GOT3 (cell line): ENCODE measurements at places on chromosomes 12 and 14.

- no peak for DNase-seq
Observed at GRCh38 chr12:49330032-49330619, 6.9 kb downstream of the C1QL4 start.

- DNase-seq: no peak
Observed at GRCh38 chr12:91140026-91140931, 29.0 kb upstream of the LUM start.

GRCh38 chr12:130288691-130289090 lies 49.0 kb upstream of the PIWIL1 start:
- DNase-seq: no peak

- no peak for DNase-seq
Observed at GRCh38 chr14:71632440-71632946, 299.7 kb upstream of the RGS6 start.

GRCh38 chr14:67447033-67447381 lies 35.0 kb upstream of the PLEK2 start:
- DNase-seq: no peak

DNA sequence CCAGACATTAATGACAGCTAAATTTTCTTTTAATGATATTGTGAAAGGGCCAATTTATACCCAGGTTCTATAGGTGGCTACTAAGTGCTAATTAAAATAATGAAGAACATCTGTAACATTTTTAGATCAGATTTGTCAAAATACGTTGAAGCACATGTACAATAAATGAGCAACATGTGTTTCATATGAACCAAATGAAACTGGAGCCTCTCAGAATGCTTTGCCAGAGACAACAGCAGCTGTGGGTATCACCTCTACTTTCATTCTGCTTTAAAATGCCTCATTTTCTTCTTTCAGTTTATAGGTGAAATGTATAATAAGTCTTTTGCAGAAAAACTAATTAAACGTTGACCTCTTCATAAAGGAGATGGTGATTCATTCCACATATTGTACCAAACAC lies 26.1 kb upstream of the MYF6 start:
- no peak for DNase-seq

- DNase-seq: no peak
Observed at GRCh38 chr12:2879853-2880252, 2.8 kb downstream of the RHNO1 start.

- no peak for DNase-seq
Observed at GRCh38 chr14:74965486-74966153, 10.2 kb upstream of the PGF start.

GRCh38 chr14:76055330-76055729 lies 69.8 kb downstream of the IFT43 start:
- DNase-seq: no peak

GRCh38 chr12:86627001-86627400 lies 370.8 kb upstream of the MGAT4C start:
- DNase-seq: no peak

- DNase-seq: no peak
Observed at GRCh38 chr12:29051221-29051620, 97.9 kb upstream of the FAR2 start.

DNA sequence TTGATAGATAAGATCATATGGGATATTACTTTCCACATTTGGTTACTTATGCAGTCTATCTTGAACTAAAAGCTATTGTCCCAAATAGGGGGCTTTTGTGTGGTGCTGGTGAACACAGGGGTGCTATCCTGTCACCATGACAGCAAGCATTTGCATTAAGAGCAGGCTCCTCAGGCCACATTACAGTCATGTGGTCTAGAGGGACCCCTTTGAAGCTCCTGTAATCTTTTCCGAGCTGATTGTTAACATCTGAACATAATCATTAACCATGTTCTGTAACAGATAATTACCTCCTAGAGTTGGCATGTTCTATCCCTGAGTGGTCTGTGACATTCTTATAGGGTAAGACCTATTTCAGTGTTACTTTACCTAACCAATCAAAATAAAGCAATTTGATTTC lies 178.8 kb downstream of the KTN1 start:
- no peak for DNase-seq
